ENCODE measurements at places on chromosomes 5 and 9.

DNA sequence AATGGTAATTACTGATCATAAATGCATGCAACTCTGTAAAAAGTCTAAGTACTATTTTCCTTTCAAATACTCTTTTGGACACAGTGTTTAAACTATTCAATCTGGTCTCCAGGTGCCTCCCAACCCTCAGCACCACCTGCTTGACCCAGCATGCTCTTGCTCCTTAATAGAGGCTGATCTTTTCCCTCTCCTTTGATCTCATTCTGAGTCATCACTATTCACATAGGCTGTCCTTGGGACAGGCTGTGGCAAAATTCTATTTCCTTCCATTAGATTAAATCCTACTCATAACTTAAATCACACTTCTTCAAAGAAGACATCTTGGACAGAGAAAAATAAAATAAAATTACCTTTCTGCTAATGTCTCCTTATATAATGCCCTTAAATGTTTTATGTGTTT lies 199.4 kb upstream of the ST8SIA4 start:
- no peak for DNase-seq

GRCh38 chr5:141695627-141696215 lies 13.7 kb upstream of the ARAP3 start:
- DNase-seq, result no peak

DNA sequence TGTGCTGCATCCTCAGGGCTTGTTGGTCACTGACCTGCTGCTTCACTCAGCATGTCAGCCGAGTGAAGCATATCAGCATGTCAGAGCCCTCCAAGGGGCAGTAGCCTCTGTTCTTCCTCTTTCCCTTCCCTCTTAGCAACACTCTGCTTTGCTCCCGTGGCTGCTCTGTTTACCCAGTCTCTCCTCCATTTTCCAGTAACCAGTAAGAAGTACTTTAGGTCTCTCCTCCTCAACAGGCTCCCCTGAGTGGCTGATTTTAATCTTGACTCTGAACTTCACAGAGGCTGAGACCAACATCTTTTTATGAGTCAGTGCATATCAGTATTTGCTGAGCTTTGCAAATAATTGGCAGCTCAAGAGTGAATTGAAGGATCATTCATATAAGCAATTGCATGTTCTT lies 18.6 kb upstream of the ADRB2 start:
- no peak for DNase-seq

DNA sequence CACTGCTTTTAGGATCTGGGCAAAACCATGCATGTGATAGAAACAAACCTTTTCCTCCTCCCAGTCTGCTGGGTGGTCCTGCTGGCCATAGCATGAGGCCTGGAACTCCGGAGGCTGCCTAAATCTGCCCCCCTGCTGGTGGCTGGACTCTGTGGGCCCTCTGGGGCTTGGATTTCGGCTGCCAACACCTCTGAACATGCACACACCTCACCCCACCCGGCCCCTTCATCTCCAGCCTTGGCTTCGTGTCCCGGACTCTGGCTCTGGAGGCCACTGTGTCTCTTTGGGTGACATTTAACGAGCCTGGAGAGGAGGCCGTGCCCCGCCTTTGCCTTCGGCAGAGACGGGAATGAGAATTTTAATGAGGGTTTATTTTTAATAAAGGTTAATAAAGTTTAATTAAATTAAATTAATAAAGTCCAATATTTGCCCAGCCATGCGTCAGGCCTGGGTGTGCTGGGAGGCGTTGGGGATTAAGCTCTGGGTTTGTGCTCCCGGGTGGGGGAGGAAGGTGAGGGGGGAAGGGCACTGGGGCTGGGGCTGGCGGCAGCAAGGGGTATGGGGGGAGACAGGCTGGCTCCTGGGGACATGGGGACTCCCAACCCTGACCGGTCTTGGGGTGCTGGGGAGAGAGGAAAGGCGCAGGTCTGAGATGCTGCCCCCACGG lies 251.8 kb downstream of the PBX3 start:
- no peak for DNase-seq

GRCh38 chr5:43569236-43569746 lies 12.4 kb upstream of the PAIP1 start:
- DNase-seq, result no peak

Data from endothelial cell (in vitro differentiated cells).